Thoracic aorta (tissue), 2 donors: ENCODE measurements at places on chromosomes 3 and 15. TPM values are rescaled to one million over a fixed set of nuclear protein-coding genes. Genes with fewer than 3 reads are reported as not detected.

GRCh38 chr15:99202176-99202552 is 47.2 kb downstream of the TTC23 start:
- no peak for DNase-seq

DNA sequence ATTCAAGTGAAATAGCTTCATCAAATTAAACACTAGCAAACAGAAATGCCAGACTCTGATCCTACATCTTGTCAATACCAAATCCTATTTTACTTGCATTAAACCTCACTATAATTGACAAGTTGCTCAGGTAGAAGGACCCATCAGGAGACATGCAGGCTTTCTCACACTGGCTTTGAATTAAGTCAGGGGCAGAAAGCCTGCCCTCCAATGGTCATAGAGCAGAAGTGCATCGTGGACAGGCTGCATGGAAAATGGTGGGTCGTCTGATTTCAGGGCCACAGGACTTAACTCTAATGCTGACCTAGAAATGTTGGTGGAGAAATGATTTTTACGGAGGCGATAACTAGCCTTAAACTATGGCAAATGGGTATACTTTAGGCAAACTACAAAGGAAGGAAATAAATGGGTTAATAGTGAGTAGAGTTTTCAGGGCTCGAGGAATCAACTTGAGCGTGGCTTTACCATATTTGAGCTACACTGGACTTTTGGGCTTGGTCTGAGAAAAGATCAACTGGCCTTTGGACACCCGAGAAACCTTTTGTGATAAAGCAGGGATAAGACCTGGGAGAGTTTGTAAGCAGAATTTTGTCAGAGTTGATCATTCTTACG is 283.9 kb downstream of the GRM7 start:
- DNase-seq: no peak

DNA sequence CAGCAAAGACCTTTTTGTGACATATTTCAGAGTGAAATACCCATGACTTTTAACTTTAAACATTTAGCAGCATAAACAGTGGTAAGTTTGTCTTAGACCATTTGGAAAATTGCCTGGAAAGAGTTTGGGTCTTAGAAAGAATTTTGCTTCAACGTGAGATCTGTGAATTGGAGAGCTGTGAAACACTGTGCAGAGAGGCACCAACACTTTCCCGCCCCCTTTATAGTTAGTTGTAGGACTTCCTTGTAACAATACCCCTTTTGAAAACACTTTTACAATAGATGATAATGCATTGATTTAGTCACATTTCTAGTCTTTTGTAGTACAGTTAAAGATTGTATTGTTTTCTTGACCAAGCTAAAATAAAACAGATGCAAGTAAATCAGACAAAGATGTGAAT is 43.5 kb upstream of the MBNL1 start:
- no peak for DNase-seq

- DNase-seq: no peak
Measured at GRCh38 chr3:42476225-42477125, 26.0 kb upstream of the VIPR1 start.

Gene FRMD5
- total RNA-seq: 0.27 TPM

Gene GRAMD2A
- total RNA-seq: not detected

- no peak for DNase-seq
Measured at GRCh38 chr15:33411596-33412540, 101.1 kb downstream of the RYR3 start.

Gene MESP1
- total RNA-seq: not detected

- DNase-seq: no peak
Measured at GRCh38 chr3:69115731-69116130, 6.7 kb downstream of the LMOD3 start.

Gene PLA2G4E
- not detected for total RNA-seq

Gene ANKUB1
- total RNA-seq: not detected

Gene B4GALT4
- total RNA-seq: 19.6 TPM

DNA sequence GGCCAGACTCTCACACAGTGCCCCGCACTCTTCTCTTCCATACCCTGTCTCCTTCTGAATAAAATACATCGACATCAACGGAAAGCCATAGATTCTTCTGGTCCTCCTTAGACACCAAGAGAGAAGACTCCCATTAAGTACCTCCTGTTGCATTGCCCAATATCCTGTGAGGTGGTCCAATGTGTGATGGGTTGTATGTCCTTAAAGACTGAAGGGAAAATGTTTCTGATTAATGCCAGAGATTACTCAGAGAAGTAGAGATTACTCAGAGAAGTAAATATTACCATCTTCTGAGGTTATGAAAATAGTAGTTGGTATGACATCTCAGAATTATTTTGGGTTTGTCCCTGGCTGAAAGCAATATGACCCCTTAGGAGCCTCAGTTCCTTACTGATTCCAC is 60.8 kb upstream of the GALNT15 start:
- no peak for DNase-seq

- DNase-seq: no peak
Measured at GRCh38 chr3:25558121-25558520, 106.6 kb downstream of the TOP2B start.

DNA sequence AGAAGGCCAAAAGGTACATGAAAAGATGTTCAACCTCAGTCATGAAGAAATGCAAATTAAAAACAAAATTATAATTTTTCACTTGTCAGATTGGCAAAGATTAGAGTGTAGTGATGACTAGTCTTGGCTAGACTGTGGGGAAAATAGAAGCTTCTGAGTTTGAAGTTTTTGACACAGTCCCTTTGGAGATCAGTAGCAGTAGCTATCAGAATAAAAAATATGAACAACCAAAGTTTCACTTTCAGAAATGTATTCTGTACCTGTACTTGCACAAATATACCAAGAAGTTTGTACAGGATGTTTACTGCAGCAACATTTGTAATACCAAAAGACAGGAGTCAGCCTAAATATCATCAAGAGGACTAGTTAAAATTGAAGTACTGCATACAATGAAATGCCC is 14.1 kb downstream of the ATP2C1 start:
- DNase-seq: no peak

- no peak for DNase-seq
Measured at GRCh38 chr3:149486726-149487125, 12.2 kb downstream of the TM4SF4 start.

DNA sequence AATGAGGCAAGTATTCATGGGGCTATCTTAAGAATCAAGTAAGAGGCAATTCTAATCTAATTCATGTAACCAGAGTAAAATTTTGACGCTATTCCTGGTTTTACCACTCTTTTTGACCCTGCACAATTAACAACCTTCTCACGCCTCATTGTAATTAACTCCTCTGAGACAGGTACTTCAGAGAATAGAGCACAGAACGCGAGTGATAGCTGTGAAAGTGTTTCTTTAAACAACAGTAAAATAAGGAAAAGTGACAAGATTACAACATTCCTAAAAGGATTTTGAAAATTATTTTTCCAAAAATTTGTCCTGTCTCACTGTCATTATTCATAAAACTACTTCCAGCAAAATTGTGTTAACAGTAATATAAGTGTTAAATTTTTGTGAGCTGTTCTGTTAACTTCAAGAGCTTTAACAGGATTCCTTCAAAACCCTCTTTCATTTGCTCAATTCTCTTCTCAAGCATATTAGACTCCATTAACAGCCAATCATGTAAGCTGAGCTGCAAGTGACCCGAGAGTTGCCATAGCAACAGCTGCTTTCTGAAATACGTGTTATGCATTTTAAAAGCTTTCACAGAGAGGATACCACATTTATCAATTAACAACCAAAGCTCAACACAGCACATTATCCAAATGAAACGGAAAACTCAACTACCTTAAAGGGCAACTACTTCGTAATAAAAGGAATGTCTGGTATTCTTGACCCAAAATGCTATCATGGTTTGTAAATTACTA is 93.1 kb downstream of the STAG1 start:
- DNase-seq: no peak

DNA sequence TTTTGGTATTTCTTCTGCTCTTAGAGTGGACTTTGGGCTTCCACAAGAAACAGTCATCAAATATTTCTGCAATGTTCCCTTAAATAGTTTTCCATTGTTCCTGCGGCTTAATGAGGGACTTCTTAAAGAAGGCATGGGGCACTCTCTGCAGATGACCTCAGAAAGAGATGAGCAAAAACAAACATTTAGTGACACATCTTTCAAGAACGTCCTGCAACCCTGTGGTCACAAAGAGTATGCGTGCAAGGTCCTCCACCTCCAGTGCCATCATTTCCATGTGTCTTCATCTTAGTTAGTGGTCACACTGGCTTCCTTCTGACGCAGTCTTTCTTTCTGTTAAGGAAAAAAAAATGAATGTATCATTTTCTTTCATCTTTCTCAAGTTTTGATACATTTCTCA is 56.2 kb downstream of the GREM1 start:
- DNase-seq: no peak

Gene IVD
- 43.6 TPM for total RNA-seq

GRCh38 chr3:58419780-58420507 is 13.7 kb downstream of the PDHB start:
- no peak for DNase-seq

Gene RPUSD2
- total RNA-seq: 9.6 TPM

GRCh38 chr3:177553012-177553411 is 355.7 kb upstream of the TBL1XR1 start:
- DNase-seq: no peak

Gene RCCD1
- total RNA-seq: 8.6 TPM

- DNase-seq: no peak
Measured at GRCh38 chr3:60652829-60653228, 598.4 kb downstream of the FHIT start.

DNA sequence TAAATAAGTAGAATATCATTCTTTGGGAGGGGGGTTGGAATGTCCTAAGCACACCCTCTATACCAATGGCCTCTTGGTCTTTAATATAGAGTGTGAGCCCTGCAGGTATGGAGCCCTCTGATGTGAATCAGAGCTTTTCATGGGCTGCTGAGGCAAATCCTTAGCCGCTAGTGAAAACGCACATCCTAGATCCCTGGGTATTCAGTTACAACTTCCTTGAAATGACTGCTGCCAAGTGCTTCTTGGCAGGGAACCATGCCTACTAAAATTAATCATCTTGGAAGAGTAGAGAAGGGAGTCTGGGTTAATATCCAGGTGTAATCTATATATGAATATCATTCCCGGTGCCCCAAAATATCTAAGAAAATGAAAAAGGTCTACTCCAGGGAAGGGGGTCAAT is 109.1 kb downstream of the POLQ start:
- DNase-seq: no peak

GRCh38 chr3:24067483-24067882 is 122.4 kb downstream of the NR1D2 start:
- no peak for DNase-seq

Gene RPP25
- 11.7 TPM for total RNA-seq

DNA sequence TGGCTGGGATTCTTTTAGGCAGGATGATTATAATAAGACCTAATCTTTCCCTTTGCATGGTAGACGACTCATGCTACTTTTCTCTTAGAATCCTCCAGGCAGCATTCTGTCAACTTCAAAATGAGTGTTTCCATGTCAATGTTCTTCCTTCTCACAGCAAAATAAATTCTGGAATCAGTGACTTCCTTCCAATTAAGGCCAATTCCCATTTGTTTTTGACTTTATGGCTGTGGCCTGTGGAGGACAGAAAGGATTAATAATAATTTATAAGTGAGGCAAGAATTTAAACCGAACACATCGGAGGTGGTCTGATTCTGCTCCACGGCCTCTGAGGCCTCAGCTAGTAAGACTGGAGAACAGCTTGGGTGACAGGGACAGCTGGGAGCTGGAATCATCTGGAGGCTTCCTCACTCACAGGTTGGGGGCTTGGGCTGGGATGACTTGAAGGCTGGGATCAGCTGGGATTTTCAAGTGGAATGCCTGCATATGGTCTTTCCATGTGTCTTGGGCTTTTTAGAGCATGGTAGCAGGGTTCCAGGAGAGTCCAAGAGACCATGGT is 241.8 kb upstream of the MCTP2 start:
- DNase-seq: no peak

GRCh38 chr3:42123012-42123581 is 31.9 kb downstream of the TRAK1 start:
- DNase-seq: no peak

Gene PAQR9
- total RNA-seq: 0.21 TPM

DNA sequence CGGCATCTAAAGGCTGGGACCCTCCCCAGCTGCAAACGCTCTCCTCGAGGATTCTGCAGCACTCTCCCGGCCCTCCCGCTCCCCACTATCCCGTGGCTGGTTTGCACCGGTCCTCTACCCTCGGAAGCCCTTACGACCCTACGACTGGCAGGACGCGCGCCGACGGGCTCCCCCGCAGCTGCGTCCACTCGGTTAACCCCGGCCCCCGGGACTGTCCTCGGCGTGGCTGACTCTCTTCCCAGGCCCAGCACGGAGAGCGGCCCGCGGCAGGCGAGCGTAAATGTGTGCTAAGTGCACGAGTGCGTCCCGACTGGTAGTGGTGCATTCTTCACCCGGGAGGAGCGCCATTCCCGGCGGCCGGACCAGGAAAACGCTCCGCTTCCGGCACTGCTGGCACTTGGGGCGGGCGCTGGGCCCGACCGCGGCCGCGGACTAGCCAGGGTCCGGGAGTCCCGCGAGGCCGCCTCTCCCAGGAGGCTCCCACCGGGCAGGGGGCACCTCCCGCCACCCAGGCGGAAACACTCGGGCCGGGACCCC is 508 bp downstream of the GORASP1 start:
- DNase-seq: no peak

Gene BCL2A1
- total RNA-seq: 7.5 TPM

Gene PLXNB1
- 177 TPM for total RNA-seq

Gene ADAMTSL3
- 41.4 TPM for total RNA-seq

Gene TM4SF4
- total RNA-seq: not detected

DNA sequence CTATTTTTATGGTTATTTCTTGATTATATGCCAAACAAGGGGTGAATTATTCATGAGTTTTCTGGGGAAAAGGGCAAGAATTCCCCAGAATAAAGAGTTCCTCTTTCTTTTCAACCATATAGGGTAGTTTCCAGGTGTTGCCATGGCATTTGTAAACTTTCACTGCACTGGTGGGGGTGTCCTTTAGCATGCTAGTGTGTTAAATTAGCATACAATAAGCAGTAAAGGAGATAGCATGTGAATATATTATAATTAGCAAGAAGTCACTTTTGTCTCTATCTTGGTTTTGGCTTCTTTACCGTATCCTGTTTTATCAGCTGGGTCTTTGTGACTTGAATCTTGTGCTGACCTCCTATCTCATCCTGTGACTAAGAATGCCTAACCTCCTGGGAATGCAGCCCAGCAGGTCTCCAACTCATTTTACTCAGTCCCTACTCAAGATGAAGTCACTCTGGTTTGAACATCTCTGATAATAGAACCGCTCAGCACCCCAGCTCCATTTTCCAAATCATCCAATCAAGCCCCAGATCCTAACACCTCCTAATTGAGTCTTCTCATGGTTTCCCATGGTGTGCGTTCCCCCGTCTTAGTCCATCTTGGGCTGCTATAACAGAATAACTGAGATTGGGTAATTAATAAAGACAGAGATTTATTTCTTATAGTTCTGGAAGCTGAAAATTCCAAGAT is 3.4 kb upstream of the SELENOT start:
- DNase-seq: no peak

DNA sequence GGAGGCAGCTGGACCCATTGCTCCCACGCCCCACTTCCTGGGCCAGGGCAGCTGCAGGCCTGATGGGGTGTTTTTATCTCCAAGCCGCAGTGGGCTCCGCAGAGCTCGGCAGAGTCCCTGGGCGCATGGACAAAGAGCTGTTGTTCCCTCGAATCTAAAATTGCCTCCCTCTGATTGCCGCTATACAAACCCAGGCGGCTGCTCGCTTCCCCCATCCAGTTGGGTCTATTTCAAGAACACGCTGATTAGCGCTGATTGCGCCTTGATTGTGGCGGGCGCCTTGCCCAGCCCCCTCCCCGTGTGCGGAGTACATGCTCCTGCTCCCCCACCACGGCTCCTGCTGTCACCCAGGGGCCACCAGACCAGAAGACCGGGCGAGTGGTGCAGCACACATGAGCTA is 43.4 kb upstream of the SLC6A1 start:
- DNase-seq: no peak
